ENCODE measurements at places on chromosomes 3 and 15.

DNA sequence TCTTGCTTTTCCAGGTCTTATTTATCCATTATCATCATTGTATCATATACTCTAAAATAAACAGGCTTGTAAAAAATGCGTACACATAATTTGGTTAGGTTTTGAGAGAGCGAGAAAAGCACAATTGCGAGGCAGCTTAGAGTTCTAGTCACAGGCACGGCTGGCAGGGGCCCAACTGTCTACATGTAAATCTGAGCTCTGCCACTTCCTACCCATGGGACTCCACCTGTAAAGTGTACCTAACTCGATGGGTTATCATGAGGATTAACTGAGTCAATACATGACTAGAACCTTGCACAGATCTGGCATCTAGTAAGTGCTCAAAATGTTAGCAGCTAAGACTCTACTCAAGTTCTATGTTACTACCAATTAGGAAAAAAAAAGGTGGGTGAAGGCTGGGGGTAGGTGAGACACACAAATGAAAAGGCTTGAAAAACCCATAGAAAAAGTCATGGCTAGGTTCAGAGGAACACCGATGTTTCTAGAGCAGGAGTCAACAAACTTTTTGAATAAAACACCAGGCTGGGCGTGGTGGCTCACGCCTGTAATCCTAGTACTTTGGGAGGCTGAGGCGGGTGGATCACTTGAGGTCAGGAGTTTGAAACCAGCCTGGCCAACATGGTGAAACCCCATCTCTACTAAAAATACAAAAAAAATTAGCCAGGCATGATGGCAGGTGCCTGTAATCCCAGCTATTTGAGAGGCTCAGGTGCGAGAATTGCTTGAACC lies 36.2 kb downstream of the GLB1 start:
- no peaks in the 10 kb centered on the region for H3K4me1 ChIP-seq
- no peak for DNase-seq
- H3K4me3 ChIP-seq, result no peak overlapping the region

DNA sequence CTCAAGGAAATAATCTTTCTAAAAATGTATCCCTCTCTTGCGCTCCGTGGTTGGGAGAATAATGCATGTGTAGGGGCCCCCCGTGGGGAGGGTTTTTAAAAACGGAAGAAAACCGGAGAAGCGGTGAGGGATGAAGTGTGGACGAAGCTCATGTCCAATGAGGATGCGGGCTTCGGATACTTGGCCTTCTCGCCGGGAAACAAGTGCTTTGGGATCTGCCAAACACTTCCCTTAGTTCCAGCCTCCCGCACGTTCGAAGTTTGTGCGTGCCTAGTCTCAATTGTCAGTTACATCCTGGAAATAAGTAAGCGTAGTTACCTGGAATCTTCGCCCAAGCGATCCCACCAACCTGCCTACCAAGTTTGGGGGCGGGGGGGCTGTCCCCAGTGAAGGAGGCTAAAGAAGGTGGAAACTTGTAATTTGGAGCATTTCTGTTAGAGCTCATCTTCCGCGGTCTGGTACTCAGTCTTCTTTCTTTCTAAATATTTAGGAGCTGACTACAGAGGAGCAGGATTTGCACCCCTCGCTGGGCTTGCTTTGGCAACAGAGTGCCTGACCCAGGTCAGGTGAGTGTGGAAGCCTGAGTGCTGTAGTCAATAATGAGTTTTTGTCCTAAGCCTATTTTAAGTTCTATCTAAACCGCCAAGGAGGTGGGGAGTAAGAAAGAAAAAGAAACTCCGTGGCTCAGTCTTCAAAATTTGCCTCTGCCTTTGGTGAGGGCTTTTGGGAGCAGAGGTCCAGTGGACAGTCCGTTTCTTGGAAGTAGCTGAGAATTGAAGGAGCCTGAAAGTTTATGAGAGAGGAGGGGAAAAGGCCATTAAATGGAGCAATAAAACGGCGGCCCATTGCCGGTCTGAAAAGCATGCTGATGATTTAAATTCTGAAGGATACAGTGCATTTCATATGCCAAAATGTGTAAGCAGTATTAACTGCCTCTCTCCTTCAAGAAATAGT lies 1.1 kb downstream of the ITPR1 start:
- H3K4me3 ChIP-seq, result peak overlapping the region; percentile 49
- no peak overlapping the region for H3K27ac ChIP-seq
- H3K27me3 ChIP-seq, result peaks cover 8% of the 10 kb centered on the region
- DNase-seq, result no peak
- H3K36me3 ChIP-seq, result no peaks in the 10 kb centered on the region
- H3K4me1 ChIP-seq, result peaks cover 5% of the 10 kb centered on the region

DNA sequence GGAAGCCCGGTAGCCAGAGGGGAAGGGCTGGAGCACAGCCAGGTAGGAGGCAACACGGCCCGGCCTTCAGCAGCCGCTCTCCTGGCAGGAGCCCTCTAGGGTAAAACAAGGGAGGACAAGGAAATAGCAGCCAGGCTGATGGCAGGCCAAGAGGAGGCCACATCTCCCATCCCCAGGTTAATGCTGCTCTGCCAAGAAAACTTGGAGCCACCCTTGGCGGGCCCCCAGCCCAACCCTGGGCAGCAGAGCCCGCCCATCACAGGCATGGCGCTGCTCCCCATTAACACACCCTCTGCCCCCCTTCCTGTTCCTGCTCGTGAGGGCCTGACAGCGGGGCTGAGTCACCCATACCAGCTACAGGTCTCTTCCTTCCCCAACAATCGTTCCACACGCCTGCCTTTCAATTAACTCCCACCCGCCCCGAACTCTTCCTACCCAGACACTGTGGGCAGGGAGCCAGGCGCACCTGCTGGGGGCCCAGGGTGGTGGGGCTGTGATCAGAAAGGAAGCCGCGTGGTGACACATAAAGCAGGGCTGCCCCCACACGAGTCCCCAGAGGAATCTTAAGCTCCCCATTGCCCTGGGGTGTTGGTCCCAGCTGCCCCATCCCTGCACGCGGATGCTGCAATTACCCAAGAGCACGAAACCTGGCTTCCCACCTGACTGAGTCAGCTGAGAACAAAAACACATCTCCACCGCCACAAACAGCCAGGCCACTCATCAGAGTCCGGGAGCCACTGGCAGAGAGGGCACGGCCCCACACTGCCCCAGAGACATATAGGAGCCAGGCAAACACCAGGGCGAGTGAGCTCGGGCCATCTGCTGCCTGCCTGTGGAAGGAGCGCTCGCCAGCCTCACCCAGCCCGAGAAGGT lies at the start of gene C15orf62:
TSS of gene C15orf62 (plus strand) at position 707 of the 873 bp plus-strand sequence. CDS start 516 bp downstream, outside the sequence.
- no peaks in the 10 kb centered on the region for H3K27me3 ChIP-seq
- peaks cover 58% of the 10 kb centered on the region for H3K36me3 ChIP-seq
- no peak within 1 kb of the TSS for H3K27ac ChIP-seq

DNA sequence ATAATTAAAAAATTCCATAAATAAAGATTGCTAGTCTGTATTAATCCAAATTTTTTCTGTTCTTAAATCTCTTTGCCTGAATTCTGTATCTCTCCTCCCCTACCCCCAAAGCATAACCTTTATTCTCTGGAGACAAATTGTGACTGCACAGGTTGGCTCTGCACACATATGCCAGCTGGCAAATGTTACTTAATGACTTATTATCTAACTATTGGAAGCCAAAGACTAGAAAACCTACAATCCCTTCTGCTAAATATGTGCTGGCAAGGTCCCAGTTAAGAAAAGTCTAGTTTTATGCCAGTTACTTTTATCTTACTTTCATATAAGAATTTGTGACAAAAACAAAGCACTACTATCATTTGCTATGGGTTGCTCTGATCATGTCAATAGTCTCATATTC lies 569.3 kb downstream of the MECOM start:
- DNase-seq, result no peak
- no peaks in the 10 kb centered on the region for H3K27me3 ChIP-seq

DNA sequence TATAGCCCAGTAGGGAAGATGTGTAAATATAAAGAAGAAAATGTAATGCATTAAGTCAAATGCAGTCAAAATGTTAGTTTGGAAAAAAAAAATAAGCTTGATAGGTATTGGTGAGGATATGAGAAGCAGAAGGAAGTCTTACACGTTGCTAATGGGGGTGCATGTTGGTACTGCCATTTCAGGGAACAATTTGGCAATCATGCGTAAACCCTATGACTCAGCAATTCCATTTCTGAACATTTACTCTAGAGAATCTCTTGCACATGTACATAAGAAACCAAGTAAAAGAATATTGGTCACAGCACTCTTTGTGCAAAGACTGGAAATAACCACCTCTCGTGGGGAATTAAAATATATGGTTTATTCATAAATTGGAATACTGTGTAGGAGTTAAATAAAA lies 35.5 kb upstream of the TIMP4 start:
- peaks cover 38% of the 10 kb centered on the region for H3K4me1 ChIP-seq
- H3K4me3 ChIP-seq, result no peak overlapping the region
- H3K27ac ChIP-seq, result peak overlapping the region; percentile 72
- DNase-seq, result peak; percentile 34
- H3K36me3 ChIP-seq, result no peaks in the 10 kb centered on the region
- no peaks in the 10 kb centered on the region for H3K27me3 ChIP-seq

DNA sequence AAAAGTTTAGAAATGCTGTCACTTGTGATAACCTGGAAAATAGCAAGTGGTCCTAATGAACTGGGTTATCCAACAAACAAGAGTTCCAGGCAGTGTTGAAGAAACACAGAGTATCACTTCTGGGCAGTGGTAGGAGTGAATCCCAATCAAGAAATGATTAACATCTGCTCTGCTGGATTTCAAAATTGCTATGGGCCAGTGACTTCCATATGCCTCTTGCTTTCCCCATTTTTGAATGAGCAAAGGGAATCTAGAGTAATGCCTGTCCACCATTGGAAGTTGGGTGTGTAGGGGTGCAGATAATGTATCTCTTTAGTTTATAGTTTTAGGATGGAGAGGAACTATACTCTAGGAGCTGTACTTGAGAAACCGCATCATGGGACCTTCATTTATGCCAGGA lies 236.5 kb downstream of the RPLP1 start:
- H3K27me3 ChIP-seq, result no peaks in the 10 kb centered on the region
- H3K4me3 ChIP-seq, result no peak overlapping the region
- no peaks in the 10 kb centered on the region for H3K4me1 ChIP-seq
- H3K36me3 ChIP-seq, result no peaks in the 10 kb centered on the region

GRCh38 chr15:50278496-50278895 lies 13.0 kb upstream of the HDC start:
- H3K4me1 ChIP-seq, result no peaks in the 10 kb centered on the region
- no peaks in the 10 kb centered on the region for H3K36me3 ChIP-seq
- DNase-seq, result no peak
- no peak overlapping the region for H3K4me3 ChIP-seq
- no peaks in the 10 kb centered on the region for H3K27me3 ChIP-seq
- H3K27ac ChIP-seq, result no peak overlapping the region

DNA sequence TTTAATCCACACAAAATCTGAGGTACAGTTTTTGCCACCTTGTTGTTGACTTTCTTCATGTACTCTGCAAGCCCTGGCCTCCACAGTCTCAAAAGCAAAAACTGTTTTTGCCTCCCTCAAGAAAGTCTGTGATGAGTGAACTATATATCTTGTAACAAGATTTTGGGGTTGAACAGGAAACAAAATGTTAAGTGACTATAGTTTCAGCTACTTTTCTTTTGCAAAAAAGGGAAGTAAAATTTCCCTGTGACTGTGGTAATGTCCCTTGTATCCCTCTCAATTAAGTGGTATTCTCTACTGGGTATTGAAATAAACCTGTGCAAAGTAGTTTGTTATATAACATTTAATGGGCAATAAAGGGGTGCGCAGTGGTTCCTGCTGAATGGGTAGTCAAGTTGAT lies 21.3 kb upstream of the SCAANT1 start:
- H3K27me3 ChIP-seq, result no peaks in the 10 kb centered on the region
- no peak overlapping the region for H3K27ac ChIP-seq
- H3K36me3 ChIP-seq, result peaks cover 27% of the 10 kb centered on the region

DNA sequence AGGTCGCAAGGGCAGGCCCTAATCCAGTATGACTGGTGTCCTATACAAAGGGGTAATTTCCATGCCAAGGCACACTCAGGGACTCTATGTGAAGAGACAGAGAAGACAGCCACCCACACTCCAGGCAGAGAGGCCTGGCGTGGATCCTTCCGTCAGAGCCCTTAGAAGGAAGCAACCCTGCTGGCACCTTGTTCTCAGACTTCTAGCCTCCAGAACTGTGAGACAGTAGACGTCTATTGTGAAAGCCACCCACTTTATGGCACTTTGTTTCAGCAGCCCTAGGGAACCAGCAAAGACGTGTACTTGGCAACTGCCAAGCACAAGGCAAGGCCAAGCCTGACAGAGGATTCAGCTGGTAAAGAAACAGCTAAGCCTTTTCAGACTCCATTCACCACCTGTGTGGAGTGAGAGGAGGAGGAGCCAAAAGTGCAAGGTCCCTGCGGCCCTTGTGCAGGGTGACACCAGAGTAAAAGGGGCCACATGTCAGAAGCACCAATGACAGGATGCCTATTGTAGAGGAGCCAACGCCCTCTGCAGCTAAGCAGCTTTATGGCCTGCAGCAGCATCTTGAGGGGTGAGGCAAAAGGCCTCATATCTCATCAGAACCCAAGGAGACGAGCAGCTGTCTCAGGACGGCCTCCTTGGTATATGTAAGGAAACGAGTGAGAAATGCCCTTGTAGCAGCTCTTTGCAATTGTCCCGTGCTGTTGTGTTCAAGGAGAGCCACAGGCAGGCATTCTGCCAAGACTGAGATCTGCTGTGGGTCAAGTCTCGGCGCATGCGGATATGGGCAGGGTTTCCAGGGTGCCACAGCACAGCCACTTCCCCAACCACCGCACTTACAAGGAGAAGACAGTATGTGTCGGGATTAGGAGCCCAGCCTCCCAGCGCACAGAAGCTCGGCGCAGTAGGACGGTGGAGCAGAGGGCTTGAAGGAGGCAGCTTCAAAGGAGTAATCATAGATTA lies 121.5 kb upstream of the LIPC start:
- no peak overlapping the region for H3K27ac ChIP-seq
- H3K36me3 ChIP-seq, result no peaks in the 10 kb centered on the region
- H3K4me3 ChIP-seq, result no peak overlapping the region
- H3K27me3 ChIP-seq, result no peaks in the 10 kb centered on the region

- no peaks in the 10 kb centered on the region for H3K4me1 ChIP-seq
- no peaks in the 10 kb centered on the region for H3K27me3 ChIP-seq
- H3K27ac ChIP-seq, result no peak overlapping the region
- no peak overlapping the region for H3K4me3 ChIP-seq
- H3K36me3 ChIP-seq, result peaks cover 19% of the 10 kb centered on the region
These were observed 38.0 kb upstream of the TKT start for GRCh38 chr3:53293867-53294266.

GRCh38 chr3:53147903-53148400 lies 13.1 kb upstream of the PRKCD start:
- H3K27me3 ChIP-seq, result no peaks in the 10 kb centered on the region
- H3K36me3 ChIP-seq, result no peaks in the 10 kb centered on the region
- no peak for DNase-seq
- H3K4me3 ChIP-seq, result no peak overlapping the region

Measured in SJSA1 (cell line).